CD4-positive, alpha-beta T cell (primary cell): ENCODE measurements at places on chromosomes 12 and 14. TPM values are rescaled to one million over a fixed set of nuclear protein-coding genes. Genes with fewer than 3 reads are reported as not detected.

DNA sequence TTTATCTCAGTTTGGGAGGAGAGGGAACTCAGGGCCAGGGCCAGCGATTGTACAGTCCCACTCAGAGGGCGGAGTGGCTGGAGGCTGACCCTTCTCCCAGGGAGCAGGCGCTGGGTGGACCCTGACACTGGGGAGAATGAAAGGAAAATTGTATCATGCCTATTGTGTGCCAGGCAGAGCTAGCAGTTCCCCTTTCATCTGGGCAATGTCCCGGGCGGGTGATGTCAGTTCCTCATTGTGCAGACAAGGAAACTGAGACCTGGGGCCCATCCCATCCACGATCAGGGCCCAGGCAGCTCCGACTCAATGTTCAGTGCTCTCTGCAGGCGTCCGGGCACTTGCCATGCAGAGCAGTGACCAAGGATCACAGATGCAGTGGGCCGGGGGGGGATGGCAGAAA is 101.9 kb upstream of the RTL1 start:
- no peaks in the 10 kb centered on the region for H3K36me3 ChIP-seq
- no peak overlapping the region for H3K4me3 ChIP-seq
- H3K27ac ChIP-seq: no peak overlapping the region
- DNase-seq: no peak

DNA sequence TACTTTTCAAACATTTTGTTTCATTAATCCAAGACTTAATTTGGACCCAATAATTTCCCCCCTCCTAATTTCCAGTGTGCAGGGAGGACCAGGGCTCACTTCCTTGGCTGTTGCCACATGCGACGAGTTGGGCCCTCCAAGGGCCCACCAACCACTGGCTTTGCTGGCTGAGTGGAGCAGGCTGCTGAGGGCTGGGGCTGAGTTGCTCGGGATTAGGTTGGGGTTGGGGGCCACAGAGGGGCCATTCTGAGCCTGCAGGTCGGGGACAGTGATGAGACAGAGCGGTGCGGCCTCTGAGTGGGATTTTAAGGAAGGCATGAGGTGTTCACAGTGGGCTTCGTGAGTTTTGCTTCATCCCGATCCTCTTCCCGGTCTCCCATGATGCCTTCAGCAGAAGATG is 6.1 kb upstream of the TRAF3 start:
- no peaks in the 10 kb centered on the region for H3K36me3 ChIP-seq
- no peak overlapping the region for H3K27ac ChIP-seq
- no peak overlapping the region for H3K4me3 ChIP-seq
- H3K27me3 ChIP-seq: no peaks in the 10 kb centered on the region
- DNase-seq: no peak
- peaks cover 21% of the 10 kb centered on the region for H3K4me1 ChIP-seq

DNA sequence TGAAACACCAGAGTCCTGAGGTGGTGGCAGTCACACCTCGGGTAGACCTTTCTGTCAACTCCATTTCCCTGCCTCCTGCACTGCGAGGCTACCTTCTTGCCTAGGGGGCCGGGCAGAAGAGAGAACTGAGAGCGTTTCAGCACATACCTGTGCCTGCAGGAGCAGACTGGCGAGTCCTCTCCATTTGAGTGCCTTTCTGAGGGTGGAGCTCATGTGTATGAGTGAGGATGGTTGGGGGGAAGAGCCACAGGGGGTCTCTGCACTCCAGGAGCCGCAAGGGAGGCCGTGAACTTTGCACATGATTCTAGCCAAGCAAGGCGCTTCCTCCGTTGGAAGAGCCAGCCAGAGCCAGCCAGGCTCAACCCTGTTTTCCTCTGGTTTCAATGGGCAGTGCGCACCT is 31.0 kb upstream of the CCND2 start:
- no peaks in the 10 kb centered on the region for H3K36me3 ChIP-seq
- H3K4me1 ChIP-seq: peaks cover 11% of the 10 kb centered on the region
- peaks cover 2% of the 10 kb centered on the region for H3K27me3 ChIP-seq
- no peak overlapping the region for H3K4me3 ChIP-seq

- no peak overlapping the region for H3K27ac ChIP-seq
- peaks cover 13% of the 10 kb centered on the region for H3K4me1 ChIP-seq
- no peak for DNase-seq
Measured at GRCh38 chr12:24952389-24952788, 3.5 kb upstream of the BCAT1 start.

DNA sequence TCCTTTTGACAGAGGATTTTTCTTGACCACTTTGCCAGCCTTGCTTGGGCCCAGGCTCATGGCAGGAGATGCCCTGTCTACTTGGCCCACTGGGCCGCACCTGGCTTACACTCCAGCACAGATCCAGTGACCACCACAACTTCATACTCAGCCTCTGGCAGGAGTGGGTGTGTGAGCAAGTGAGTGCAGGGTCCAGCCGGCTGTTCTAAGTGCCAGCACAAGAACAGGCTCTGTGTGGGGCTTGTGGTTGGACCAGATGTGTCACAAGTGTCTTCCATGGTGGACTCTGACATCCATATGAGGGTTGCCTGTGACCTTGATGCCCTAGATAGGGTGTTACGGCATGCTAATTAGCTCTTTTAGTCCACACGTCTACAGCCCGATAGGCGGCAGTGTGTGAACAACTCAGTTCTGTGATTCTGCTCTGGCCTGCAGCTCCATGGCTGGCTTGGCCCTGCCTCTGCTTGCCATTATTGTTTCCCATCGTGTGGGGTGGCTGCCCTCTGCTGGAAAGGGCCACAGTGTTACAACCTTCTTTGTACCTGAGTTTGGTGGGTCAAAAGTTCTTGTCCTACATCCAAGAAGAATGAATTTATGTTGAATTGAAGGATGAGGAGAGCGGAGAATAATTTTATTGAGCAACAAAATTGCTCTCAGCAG is 1089.1 kb downstream of the SLC6A15 start:
- H3K36me3 ChIP-seq: no peaks in the 10 kb centered on the region
- DNase-seq: no peak
- no peaks in the 10 kb centered on the region for H3K4me1 ChIP-seq
- H3K4me3 ChIP-seq: no peak overlapping the region
- H3K27ac ChIP-seq: no peak overlapping the region

DNA sequence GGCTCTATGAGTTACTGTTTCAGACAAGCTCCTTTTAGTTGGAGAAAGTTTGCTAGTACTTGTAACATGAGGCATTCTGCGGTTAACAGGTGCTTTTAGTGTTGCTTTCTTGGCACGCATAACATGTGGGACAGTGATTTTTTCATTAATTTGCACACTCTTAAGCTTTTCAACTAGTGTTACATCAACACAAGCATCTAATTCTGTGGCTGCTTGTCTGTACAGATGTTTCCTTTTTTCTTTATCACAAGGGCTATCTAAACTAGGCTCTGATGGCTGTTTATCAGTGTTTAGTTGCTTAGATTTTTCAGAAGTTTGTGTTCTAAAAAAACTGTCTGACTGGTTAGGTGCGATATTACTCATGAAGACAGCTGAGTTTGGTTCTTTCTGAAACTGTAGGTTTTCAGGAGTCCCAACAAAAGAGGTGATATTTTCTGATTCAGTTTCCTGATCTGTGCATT is 120.1 kb downstream of the RALGAPA1 start:
- no peak overlapping the region for H3K27ac ChIP-seq
- no peaks in the 10 kb centered on the region for H3K27me3 ChIP-seq
- H3K4me3 ChIP-seq: no peak overlapping the region
- DNase-seq: peak; percentile 5

GRCh38 chr14:50303744-50304471 is 8.1 kb downstream of the L2HGDH start:
- DNase-seq: peak; percentile 15
- no peak overlapping the region for H3K27ac ChIP-seq
- no peaks in the 10 kb centered on the region for H3K4me1 ChIP-seq
- H3K4me3 ChIP-seq: no peak overlapping the region

GRCh38 chr12:14768823-14769405 is 34.4 kb downstream of the WBP11 start:
- peak overlapping the region; percentile 95 for H3K27ac ChIP-seq
- H3K4me3 ChIP-seq: peak overlapping the region; percentile 71
- peaks cover 11% of the 10 kb centered on the region for H3K36me3 ChIP-seq
- H3K4me1 ChIP-seq: peaks cover 31% of the 10 kb centered on the region
- H3K27me3 ChIP-seq: no peaks in the 10 kb centered on the region

- H3K4me1 ChIP-seq: peaks cover 31% of the 10 kb centered on the region
- no peak overlapping the region for H3K4me3 ChIP-seq
- DNase-seq: no peak
- no peak overlapping the region for H3K27ac ChIP-seq
- peaks cover 19% of the 10 kb centered on the region for H3K27me3 ChIP-seq
Measured at GRCh38 chr12:6830286-6830890, 2.2 kb downstream of the P3H3 start.

DNA sequence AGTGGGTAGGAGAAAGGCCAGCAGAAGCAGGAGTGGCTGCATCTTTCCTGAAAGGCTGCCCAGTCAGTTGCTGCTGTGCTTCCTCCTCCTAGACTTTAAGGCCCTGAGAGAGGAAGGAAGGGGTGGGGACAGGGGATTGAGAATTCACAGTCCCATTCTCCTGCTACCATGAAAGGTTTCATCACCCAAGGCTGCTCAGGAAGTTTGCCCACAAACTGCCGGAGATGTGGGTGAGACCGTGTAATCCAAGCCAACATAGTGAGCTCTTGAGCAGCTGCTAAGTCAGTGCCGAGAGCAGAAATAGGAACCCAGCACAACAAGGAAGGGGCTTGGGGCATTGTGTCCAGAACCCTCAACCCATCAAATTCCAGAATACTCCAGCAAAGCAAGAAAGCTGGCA is at the start of gene CTSG:
CTSG (minus strand) TSS at position 69 of the 400 bp plus-strand sequence; CDS start at position 42, 27 bp downstream.
- H3K4me3 ChIP-seq: no peak within 1 kb of the TSS
- H3K27ac ChIP-seq: no peak within 1 kb of the TSS
- no peaks in the 10 kb centered on the region for H3K36me3 ChIP-seq
- no peaks in the 10 kb centered on the region for H3K27me3 ChIP-seq

- no peak overlapping the region for H3K4me3 ChIP-seq
- H3K27ac ChIP-seq: no peak overlapping the region
- no peak for DNase-seq
- H3K27me3 ChIP-seq: no peaks in the 10 kb centered on the region
- H3K36me3 ChIP-seq: no peaks in the 10 kb centered on the region
- no peaks in the 10 kb centered on the region for H3K4me1 ChIP-seq
Measured at GRCh38 chr12:130667421-130667960, 48.6 kb downstream of the RIMBP2 start.

DNA sequence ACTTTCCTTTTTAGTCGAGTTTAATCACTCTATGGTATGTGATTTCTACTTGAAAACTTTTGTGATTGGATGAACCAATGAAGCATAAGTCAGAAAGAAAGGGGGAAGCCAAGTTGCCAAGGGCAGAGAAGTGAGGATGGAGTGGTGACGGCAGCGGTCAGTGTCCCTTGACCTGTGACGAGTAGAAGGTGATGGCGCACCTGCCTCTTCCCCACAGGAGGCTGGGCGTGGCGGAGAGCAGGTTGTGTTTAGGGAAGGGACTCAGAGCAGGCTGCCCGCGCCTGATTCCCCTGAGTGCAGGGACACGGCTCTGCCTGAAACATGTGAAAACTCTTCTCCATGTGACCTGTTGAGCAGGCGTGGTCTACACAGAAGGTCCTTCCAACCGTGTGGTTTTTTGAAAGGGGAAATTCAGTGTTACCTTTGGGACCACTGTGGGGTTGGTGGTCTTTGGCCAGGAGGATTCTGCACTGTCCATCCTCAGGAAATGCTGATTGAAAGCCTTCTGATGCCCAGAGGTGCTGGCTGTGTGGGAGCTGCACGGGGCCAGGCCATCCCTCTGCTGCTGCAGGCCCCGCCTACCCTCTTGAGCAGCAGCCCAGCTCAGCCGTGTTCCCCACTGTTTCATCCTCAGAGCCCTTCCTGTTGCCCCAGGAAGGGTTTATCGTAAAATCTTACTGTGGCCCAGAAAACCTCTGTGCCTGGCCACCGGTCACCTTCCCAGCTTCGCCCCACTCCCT is 23.5 kb upstream of the AMN start:
- H3K4me1 ChIP-seq: peaks cover 9% of the 10 kb centered on the region
- H3K27me3 ChIP-seq: no peaks in the 10 kb centered on the region
- no peak overlapping the region for H3K27ac ChIP-seq
- DNase-seq: no peak

- H3K27ac ChIP-seq: no peak overlapping the region
- DNase-seq: no peak
- no peaks in the 10 kb centered on the region for H3K36me3 ChIP-seq
- H3K4me3 ChIP-seq: no peak overlapping the region
- H3K27me3 ChIP-seq: no peaks in the 10 kb centered on the region
Measured at GRCh38 chr14:68607867-68608573, 184.8 kb downstream of the ZFP36L1 start.

DNA sequence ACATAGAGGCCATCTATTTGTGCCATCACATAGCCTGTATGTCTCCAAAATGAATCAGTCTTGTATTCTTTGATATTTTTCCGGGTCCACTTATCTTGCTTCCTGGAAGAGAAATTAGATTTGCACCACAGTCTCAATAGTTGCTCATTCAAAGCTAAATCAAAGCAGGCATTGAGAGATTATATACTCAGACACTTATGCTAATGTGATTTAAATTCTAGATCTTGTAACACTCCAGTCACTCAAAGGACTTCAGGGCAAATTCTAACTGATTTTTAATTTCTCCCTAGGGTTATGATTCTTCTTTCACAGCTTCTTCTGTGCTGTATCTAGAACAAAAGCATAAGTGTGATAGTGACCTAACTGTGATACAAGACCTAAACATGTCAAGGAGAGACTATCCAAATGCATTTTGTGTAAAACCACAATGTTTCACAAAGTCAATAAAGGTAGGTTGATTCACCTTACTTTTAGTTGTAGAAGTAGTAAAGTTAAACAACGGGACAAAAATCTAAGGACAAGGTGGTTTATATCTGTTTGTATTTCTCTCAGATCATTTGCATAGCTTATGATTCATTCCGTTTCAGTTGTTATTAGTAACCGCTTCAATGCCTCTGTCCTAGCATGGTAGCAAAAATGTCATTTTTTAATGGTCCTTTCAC is 26.8 kb downstream of the PLBD1 start:
- H3K36me3 ChIP-seq: no peaks in the 10 kb centered on the region
- H3K27ac ChIP-seq: no peak overlapping the region
- H3K4me3 ChIP-seq: no peak overlapping the region
- no peaks in the 10 kb centered on the region for H3K4me1 ChIP-seq
- DNase-seq: no peak

DPY19L2 gene
- total RNA-seq: not detected

ACOT4 gene
- total RNA-seq: 1.0 TPM

RASSF9 gene
- total RNA-seq: not detected

FGF23 gene
- total RNA-seq: not detected

AHNAK2 gene
- total RNA-seq: not detected

VWF gene
- total RNA-seq: 0.20 TPM

HOTAIR gene
- not detected for total RNA-seq

TPPP2 gene
- total RNA-seq: not detected

PCED1B gene
- total RNA-seq: 18.7 TPM

ETV6 gene
- total RNA-seq: 28.5 TPM
